Skin of body (tissue), 3 donors: ENCODE measurements at places on chromosomes 1 and 21. TPM values are rescaled to one million over a fixed set of nuclear protein-coding genes. Genes with fewer than 3 reads are reported as not detected.
A peak's percentile ranks its signal among the peaks of the same experiment; 100 is the strongest.

Gene FLG2
- 139 TPM for total RNA-seq

Gene C4BPA
- total RNA-seq = 0.39 TPM

Gene PARP1
- 63.6 TPM for total RNA-seq

Gene LIPI
- total RNA-seq = not detected

Gene ZNHIT6
- 18.1 TPM for total RNA-seq

Gene TMOD4
- total RNA-seq = 8.0 TPM

Gene LAMTOR5
- total RNA-seq = 41.3 TPM

Gene TCHH
- 315 TPM for total RNA-seq

Gene ABCA4
- 3.8 TPM for total RNA-seq

GRCh38 chr21:27771938-27772483, 805.1 kb upstream of the ADAMTS5 start:
- no peak for DNase-seq

DNA sequence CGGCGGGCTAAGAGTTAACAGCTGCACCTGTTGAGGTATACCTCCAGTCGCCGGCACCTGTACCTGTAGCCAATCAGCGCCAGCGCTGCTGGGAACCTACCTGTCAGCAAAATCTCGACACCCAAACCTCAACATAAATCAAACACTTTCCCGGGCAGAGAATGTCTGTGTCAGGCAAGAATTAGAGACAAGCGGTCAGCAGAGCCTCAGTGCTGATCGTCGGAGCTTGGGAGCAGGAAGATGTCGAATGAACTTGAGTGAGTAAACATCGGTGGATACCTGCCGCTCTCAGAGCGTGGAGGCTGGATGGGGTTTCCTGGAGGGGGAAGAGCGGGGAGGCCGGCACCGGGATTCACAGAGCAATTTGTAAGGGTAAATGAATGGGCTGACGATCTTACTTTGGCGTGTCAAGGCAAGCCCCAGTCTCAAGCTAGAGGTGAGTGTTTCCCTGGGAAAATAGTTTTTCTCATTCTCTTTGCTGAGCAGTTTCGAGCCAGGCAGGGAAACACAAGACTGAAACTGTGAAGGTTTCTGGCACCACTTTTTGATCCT, at the start of gene GRHL3:
GRHL3 (plus strand) TSS at position 46 of the 552 bp plus-strand sequence; CDS start at position 241, 195 bp downstream.
- DNase-seq = no peak

DNA sequence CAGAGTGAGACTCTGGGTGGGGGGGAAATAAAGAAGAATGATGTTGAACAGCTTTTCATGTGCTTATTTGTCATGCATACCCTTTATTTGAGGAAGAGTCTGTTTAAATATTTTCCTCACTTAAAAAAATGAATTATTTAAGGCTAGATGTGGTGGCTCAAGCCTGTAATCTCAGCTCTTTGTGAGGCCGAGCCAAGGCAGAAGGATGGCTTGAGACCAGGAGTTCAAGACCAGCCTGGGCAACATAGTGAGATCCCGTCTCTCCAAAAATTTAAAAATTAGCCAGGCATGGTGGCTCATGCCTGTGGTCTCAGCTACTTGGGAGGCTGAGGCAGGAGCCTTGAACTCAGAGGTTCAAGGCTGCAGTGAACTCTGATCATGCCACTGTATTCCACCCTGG, 25.4 kb downstream of the SLC30A1 start:
- no peak for DNase-seq

DNA sequence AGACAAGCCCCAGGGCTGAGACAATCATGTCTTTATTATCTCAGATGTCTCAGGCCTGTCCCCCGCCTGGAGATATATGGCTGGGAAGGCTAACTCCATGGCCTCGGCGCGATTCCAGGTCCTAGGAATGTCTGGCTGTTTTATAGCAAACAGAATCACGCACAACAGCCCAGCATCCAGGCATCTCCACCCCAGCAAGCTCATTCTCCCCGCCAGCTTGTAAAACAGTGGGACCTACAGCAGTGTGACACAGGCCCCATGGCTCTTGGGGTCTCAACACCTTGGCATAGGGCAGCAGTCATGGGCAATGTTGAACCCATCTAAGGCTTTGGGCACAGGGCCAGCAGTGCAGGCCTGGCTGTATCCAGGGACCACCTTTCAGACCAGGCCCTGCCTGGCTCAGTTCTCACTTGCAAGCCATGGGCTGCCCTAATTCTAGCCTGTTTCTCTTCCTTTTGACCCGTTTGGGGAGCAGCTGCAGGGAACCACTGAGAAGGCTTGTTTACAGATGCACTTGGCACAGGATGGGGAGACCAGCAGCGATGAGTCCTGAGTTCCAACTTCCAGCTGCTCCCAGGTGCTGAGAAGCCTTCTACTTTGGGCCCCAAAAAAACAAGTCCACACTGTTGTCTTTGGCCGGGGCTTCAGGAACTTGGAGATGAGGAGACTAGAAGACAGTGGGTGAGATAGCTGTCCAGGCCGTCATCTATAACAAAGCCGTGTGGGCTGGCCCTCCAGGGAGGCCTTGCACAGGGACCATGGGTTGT, 34.4 kb downstream of the WNT4 start:
- DNase-seq = peak; percentile 17

- no peak for DNase-seq
Measured at GRCh38 chr1:199102239-199102638, 463.4 kb downstream of the PTPRC start.

- no peak for DNase-seq
Measured at GRCh38 chr1:4118746-4119515, 218.9 kb upstream of the C1orf174 start.
